ENCODE measurements at places on chromosomes 2 and 18.
A peak's percentile ranks its signal among the peaks of the same experiment; 100 is the strongest.

DNA sequence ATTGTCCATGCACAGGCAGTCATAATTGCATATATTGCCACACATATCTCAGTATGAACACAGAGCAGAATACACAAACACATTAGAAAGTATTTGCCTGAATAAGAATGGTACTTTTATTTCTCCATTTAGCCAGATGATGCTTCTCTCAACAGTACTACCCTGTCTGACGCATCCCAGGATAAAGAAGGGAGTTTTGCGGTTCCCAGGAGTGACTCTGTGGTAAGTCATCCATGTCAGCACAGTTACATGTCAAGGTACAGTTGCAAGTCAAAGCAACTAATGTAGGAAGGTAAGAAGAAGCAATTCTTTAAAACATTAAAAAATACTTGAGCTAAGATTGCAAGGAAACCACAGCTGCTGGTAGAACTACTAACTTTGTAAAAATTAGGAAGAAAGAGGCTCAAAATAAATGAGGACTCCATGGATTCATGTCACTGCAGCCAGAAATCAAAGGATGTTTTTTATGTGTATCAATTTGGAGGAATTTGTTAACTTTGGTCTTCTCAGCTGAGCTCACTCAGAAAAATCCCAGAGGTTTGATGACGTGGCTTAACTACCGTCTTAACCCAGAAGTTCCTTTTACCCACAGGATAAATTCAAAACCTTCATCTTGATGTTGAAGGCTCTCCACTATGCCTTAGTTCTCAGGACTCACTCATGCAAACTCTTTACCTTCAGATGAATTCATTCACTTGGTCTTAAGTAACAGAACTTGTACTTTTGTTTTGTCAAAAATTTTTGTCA, 130.3 kb downstream of the ARHGAP28 start:
- DNase-seq = no peak

DNA sequence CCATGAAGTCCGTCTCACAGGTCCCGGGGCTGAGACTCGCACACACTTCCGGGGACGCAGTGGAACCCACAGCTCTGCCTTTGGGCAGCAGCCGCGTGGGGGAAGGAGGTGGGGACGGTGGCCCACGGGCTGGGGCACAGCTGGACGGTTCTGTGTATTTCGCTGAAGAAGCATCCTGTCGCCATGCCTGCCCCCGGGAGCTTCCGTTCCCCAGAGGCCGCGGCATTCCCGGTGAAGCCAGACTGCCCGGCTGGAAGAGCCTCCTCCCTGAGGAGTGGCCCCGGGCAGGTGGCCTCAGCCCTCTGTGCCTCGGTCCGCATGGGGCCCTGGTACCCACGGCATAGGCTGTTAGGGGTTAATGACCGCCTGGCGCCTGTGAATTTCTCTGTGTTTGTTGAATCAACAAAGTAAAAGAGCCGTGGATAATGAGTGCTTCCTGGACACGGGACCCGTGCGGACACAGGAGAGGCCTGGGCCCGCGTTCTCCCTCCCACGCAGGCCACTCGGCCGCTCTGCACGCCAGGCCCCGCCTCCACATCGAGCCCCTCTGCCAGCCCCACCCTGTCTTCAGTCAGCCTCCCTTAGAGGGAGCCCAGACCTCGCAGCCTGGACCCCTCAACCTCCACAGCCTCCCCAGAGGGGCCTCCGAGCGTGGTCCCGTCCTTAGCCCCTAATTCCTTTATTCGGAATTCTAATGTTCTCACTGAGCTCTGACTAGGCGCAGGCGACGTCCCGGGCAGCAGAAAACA, 51.0 kb downstream of the KCNG2 start:
- DNase-seq = no peak

DNA sequence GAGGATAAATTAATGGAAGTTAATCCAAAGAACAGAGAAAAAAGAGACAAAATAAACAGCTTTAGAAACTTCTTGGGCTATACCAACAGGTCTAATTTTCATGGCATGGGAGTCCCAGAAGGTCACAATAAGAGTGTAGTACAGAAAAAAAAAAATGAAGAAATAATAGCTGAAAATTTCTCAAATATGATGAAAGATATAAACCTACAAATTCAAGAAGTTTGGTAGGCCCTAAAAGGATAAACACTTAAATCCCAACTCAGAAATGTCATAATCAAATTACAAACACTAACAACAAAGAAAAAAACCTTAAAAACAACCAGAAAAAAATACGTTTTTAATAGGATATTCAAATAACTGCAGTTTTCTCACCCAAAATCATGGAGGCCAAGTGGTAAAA, 229.3 kb upstream of the ZEB2 start:
- no peak for DNase-seq

GRCh38 chr18:52826994-52827393, 487.0 kb downstream of the DCC start:
- no peak for DNase-seq

DNA sequence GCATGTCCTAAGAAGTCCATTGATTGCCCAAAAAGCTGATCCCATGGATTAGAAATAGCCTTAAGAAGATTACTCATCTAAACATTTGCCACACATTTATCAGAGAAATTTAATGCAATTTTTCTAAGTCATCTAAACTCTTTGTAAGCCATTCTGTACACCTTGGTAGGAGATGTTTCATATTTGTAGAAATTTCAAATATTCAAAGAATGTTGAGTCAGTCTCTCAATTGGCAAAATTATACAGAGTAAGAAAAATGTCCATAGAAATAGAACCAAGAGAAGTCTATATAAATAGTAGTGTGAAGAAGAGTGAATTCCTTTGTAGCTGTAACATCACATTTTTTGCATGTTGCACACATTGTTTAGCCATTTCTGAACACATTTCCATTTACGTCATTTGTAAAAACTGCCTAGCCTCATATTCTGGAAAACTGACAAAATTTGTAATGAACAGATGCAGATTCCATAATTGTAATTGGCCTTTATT, 128.6 kb downstream of the MSTN start:
- DNase-seq = no peak

DNA sequence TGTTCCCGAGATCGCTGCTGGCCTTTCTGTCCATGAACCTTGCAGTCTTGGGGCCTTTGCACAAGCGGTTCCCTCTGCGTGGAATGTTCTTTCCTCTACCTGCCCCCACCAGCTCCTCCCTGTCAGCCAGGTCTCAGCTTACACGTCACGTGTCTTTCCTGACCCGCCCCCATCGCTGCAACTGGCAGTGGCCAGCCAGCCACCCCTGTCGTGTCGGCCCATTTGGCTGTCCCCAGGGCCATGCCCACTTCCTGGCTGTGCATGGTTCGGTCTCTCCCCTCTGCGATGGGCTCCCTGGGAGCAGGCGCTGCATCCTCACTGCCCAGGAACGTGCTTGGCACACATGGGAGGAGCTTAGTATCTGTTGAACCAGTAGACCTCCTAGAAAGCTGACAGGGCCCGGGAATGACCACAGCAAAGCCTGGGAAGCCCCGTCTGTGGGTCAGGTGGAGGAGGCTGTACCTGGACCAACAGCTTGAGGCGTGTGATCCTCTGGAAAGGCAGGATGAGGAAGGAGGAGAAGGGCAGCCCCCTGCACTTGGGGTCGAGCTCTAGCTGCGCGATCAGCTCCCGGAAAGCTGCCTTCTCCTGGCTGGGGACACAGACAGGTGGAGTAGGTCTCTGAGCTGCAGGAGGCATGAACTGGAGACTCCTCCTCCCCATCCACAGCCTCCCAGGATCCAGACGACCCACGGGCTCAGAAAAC, 21.0 kb downstream of the SNORC start:
- no peak for DNase-seq

GRCh38 chr18:33711514-33711913, 133.5 kb downstream of the ASXL3 start:
- no peak for DNase-seq

DNA sequence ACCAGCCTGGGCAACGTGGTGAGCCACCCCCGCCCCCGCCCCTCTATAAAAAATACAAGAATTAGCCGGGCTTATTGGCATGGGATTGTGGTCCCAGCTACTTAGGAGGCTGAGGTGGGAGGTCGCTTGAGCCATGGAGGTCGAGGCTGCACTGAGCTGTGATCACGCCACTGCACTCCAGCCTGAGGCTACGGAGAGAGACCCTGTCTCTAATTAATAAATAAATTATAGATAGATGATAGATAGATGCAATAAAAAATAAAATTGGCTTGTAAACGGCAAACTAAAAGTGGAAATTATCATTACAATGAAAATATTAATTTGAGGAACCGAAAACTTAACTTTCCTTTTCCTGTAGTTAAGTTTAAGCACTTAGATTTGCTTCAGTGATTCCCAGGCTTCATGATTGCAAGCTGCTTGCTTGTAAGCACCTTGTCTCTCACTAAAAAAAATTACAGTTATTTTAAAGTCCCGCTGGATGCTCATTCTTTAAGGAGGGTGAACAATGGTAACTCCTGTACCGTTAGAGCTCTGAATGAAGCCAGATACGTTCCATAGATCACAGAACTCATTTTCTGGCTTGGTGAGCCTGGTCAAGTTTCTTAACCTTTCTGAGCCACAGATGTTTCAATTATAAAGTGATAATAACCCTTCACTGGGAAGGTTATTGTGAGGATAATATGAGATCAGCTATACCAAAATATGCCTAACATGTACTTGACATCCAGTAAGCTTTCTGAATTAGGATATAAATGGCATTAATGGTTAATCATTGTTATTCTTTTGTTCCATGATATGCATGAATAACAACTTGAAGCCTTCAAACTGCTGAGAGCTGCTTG, 9.3 kb upstream of the NARS1 start:
- DNase-seq = no peak

- peak; percentile 44 for DNase-seq
These were observed 23.3 kb downstream of the EDAR start for GRCh38 chr2:108965540-108966289.

All from activated naive CD4-positive, alpha-beta T cell treated with anti-CD3 and anti-CD28 coated beads, Interleukin-2, amount 50 U/mL, for 16 hours (primary cell).